ENCODE measurements at places on chromosomes 2 and 18.
A peak's percentile ranks its signal among the peaks of the same experiment; 100 is the strongest.

DNA sequence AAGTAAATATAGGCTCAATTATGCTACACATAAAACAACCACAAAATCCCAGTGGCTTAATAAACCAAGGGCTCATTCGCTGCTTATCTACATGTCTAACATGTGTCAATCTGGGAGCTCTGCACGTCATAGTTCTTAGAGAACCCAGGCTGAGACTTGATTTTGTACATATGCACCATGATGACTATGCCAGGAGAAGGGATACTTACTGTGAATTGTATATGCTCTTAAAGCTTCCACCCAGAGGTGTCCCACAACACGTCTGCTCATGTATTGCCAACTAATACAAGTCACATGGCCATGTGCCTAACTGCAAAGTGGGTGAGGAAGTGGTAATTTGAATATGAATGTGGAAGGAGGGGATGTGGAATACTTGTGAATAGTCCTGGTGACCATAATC is 262.1 kb downstream of the CPS1 start:
- no peak for DNase-seq

DNA sequence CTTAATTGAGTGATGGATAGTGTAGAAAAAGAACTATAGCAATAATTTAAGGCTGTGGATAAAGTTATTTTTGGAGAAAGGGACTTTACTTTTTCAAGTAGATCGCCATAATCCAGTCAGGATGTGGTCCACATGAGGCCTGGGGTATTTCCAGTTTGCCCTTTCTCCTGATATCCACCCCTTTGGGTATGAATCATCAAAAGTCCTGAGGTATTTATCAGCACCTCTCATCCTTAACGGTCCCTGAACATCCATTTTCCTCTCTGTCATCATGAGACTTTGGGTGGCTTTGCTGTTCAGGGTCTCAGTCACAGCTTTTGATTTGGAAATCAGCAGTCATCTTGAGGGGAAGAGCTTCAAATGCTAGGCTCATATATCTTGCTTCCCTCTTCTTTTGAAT is 39.3 kb upstream of the ELAC1 start:
- no peak for DNase-seq

- no peak for DNase-seq
These were observed 63.2 kb downstream of the GNAL start for GRCh38 chr18:11752116-11752911.

DNA sequence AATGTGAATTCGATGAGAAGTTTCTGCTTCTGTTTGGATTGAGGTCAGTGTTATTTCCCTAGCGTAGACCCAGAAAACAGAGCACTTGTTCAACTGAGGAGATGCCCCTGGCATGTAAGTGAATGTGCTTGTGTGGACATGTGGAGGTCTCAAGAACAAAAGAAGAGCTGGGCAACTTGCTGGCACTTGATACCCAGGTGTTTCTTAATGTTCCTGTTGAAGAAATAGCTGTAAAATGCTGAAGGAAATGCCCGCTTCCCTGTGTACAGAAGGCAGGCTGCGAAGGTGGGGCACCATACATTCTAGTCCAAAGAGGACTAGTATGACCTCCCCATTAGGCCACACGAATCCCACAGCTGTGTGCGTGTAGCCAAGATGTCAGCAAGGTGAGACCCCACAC is 9.8 kb upstream of the LBH start:
- DNase-seq, result no peak

DNA sequence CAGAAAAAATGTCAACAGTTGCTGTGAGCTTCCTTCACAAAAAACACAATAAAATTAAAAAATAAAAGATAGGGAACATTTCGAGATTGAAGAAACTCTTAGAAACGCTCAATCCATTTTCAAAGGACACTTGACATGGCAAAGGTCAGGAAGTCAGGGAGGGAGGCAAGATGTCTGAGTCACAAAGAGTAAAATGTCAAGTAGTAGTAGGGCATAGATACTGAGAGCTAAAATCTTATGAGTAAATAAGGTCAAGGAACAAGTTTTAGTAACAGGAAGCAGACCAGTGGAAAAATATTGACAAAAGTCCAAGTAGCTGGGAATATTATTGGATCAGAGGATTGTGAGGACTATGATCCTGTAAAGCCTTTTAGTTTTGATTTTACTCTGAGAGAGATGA is 495.6 kb downstream of the TMX3 start:
- no peak for DNase-seq

DNA sequence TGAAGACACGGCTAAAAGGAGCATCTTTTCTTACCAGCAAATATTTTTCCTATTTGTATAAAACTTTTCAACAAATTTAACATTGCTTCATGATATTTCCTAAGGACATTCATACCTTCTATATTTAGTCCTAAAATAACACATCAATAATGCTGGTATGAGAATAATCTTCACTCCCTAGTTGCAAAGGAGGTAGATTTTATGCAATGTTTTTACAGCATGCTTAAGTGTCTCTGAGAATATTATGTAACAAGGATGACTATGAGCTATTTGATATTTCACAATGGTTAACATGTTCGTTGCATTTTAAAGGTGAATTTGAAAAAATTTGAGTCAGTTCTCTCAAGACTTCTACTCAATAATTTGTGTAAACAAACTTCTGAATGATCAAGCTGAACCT is 506.7 kb downstream of the NUP35 start:
- DNase-seq, result no peak

GRCh38 chr2:29796446-29796845 is 124.9 kb downstream of the ALK start:
- DNase-seq, result no peak

GRCh38 chr2:219509780-219510511 is 4.3 kb upstream of the ASIC4 start:
- DNase-seq, result peak; percentile 65

GRCh38 chr2:100900156-100900795 is 80.3 kb downstream of the NPAS2 start:
- DNase-seq, result no peak

DNA sequence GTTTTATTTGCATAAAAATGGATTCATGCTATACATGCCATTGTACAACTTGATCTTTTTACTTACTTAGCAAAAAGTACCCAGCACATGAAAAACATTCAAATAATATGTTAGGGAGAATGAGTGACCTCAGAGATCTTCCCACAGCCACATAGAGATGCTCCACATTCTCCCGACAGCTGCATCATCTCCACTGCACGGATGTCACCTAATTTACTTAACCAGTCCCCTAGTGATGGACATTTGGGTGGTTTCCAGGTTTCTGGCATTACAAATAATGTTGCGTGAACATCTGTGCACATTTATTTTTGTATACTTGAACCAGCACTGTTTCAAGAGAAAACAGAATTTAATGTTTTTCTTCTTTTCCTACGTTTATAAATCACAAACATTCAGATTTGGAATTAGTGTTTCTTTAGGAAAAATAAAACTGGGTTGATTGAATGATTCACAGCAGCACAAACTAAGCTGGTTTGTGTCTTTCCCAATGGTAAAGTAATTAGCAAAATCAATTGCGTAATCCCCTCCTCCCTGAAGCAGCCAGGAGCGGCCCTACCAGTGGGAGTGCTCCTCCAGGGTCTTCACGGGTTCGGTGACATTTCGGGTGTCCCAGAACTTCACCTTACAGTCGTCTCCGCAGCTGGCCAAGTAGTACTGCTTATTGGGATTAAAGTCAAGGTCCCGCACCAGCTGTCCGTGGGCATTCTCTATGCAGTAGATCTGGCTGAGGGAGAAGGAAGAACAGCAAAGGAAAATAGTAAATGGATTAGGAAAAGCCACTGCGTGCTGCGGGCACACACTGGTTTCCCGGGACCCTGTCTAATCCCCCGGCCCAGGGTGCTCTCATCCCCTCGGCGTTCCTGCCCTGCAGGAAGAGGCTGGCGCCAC is 183.9 kb downstream of the EIPR1 start:
- no peak for DNase-seq

DNA sequence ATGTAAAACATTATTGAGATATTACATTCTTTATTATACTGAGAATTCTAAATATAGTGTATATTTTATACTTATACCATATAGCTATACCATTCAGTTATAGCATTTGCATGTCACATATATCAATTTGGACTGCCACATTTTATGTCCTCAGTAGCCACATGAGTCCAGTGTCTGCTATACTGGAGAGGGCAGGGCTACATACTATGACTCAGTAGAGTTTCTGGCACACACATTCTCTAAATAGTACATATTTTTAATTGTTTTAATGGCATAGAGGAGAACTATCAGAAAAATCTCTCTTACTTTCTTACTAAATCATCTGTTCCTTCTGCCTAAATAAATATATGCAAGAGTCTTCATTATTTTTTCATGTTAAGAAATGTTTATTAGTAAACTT is 55.4 kb upstream of the COL5A2 start:
- no peak for DNase-seq

DNA sequence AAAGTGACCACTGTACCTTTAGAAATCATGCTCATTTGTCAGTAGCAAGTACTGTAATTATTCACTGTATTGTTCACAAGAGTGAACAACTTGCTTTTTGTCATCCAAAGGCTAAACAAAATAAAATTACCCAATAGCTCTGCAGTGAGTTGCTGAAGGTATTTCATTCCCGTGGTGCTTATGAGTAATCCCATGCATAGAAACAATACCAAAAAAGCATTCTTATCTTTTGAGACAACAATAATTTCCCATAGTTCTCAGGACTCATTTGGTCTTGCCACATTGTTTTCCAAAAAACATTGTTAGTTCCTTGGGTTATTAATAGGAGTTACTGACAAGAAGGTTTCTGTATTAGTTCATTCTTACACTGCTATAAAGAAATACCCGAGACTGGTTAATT is 503.2 kb upstream of the FAM98A start:
- no peak for DNase-seq

- no peak for DNase-seq
These were observed 1.3 kb upstream of the UBE2E3 start for GRCh38 chr2:180978903-180979748.

- DNase-seq, result no peak
These were observed at the start of gene CASP10 for GRCh38 chr2:201182650-201183364. TSS of gene CASP10 (plus strand) at chr2:201183141. CDS start at chr2:201185778, 2,637 bp downstream.

GRCh38 chr2:120736202-120736623 is 545 bp downstream of the GLI2 start:
- DNase-seq, result no peak

GRCh38 chr2:170241756-170242155 is 63.8 kb downstream of the MYO3B start:
- no peak for DNase-seq

GRCh38 chr2:29841386-29842004 is 79.9 kb downstream of the ALK start:
- no peak for DNase-seq

DNA sequence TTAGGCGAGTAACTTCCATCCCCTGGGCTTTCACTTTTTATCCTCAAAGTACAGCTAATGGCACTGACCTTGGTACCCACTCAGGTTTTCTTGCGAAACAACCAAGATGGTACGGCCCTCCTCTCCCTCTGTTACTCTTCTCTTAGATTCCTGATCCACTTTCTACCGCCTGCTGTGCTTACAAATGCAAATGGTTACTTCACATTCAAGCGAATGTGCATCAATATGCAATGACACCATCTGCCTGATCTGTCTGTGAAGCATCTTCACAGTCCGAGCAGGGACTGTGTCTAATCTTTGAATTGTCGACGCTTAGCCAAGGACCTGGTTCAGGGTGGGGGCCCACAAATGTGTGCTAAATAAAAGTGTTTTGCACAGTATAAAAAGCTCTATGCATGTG is 112.2 kb downstream of the TRIB2 start:
- DNase-seq, result no peak

DNA sequence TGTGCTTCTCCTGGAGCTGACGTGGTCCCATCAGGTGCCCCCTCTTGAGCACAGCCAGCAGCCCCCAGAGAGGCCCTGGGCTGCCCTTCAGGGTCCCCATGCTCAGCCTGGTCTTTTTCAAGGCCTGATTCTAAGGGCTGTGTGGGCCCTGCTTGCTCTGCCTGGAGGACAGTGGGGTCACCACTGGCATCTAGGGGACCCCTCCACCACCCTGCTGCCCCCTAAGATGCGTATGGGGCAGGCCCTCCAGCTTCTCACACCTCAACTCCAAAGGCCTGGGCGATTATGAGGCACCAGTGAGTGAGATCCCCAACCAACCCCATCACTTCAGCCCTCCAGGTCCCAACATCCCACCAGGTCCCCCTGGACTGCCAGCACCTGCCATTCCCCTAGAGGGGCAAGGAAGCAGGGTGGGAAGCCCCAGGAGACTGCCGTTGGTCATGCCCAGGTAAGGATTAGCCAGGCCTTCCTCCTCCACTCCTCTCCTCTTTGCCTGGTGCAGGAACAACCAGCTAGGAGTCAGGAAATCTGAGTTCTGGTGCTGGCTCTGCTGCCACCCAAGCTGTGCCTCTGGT is 114.4 kb downstream of the SMAD7 start:
- DNase-seq, result no peak

DNA sequence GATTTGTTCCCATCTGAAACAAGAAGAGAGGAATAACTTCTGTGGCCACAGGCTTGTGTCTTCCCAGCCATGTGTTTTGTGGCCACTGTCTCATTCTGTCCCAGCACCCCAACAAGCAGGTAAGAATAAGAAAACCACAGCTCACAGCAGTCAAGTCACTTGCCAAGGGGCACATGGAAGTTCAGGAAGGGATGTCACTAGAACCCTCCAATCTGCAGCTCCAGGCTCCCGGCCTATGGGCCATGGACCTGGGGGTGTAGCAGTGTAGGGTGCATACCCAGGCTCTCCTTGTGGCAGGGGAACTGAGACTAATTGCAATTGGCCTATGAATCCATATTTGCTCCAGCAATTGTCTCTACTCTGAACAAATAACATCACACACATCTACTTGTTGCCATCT is 112.5 kb downstream of the TFCP2L1 start:
- no peak for DNase-seq

- DNase-seq, result no peak
These were observed 25.9 kb upstream of the GPR45 start for GRCh38 chr2:105215586-105216192.

GRCh38 chr18:3596324-3596636 is 146.3 kb downstream of the TGIF1 start:
- DNase-seq, result no peak

DNA sequence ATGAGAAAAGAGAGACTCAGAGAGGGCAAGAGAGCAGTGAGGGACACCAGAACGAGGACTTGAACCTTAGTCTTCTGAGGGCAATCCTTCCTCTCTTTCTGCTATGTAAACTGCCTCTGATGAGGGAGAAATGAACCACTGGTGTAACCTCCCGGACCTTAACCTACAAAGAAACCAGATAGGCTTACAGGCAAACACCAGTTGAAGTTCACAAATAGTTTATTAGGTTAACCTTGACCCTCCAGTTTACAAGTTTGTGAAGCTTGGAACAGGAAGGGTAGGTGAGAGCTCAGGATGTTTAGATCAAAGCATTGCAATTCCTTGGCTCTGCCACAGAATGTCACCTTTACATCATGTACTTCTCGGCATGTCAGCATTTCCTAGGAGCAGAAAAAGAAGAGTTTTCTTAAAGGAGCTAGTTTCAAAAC is 486.4 kb upstream of the SPRED2 start:
- DNase-seq, result no peak

DNA sequence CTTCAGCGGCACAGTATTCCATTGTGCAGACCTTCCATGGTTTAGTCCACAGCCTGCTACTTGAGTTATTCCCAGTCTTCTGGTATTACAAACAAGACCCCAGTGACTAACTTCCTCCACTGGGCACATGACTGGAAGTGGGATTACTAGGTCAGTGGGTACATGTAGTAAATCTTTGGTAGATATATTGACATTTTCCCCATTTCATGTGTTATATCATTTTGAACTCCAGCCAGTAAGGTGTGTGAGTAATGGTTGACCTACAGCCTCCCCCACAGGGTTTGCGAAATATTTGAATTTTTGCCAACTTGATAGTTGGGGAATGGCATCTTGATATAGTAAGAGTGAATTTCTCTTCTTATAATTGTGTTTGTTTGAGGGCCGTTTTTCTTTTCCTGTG is 58.8 kb downstream of the RNF144A start:
- DNase-seq, result no peak
